ENCODE measurements at places on chromosomes 4 and X. TPM values are rescaled to one million over a fixed set of nuclear protein-coding genes. Genes with fewer than 3 reads are reported as not detected.

CTAG1A gene
- total RNA-seq = not detected

SPRY1 gene
- 79.4 TPM for total RNA-seq

GLOD5 gene
- not detected for total RNA-seq

ARHGAP24 gene
- 53.6 TPM for total RNA-seq

MAGED4B gene
- total RNA-seq = 8.5 TPM

HGFAC gene
- not detected for total RNA-seq

CLCN4 gene
- 2.7 TPM for total RNA-seq

PASD1 gene
- not detected for total RNA-seq

THOC2 gene
- 173 TPM for total RNA-seq

KCND1 gene
- total RNA-seq = not detected

TEX13B gene
- total RNA-seq = not detected

ZIC3 gene
- total RNA-seq = not detected

MAGEB2 gene
- total RNA-seq = not detected

LDOC1 gene
- 6.7 TPM for total RNA-seq

SGMS2 gene
- 79.3 TPM for total RNA-seq

SCML1 gene
- total RNA-seq = 28.1 TPM

DGKK gene
- not detected for total RNA-seq

MAGEA8 gene
- not detected for total RNA-seq

OPN1LW gene
- not detected for total RNA-seq

KLHL13 gene
- total RNA-seq = 4.7 TPM

GYG2 gene
- 6.1 TPM for total RNA-seq

ADH1A gene
- not detected for total RNA-seq

UGT2B7 gene
- total RNA-seq = not detected

LGI2 gene
- total RNA-seq = 4.4 TPM

IDS gene
- 32.1 TPM for total RNA-seq

NAP1L2 gene
- total RNA-seq = 1.5 TPM

SSX2B gene
- not detected for total RNA-seq

IL2 gene
- 1.5 TPM for total RNA-seq

MSX1 gene
- total RNA-seq = 0.55 TPM

ACSL1 gene
- total RNA-seq = 61.8 TPM

NLGN4X gene
- total RNA-seq = 3.6 TPM

MAGEB10 gene
- not detected for total RNA-seq

AIMP1 gene
- total RNA-seq = 13.9 TPM

CFAP47 gene
- total RNA-seq = 2.2 TPM

HS6ST2 gene
- 0.89 TPM for total RNA-seq

NDST3 gene
- not detected for total RNA-seq

ADGRG4 gene
- 0.29 TPM for total RNA-seq

NPFFR2 gene
- total RNA-seq = 0.55 TPM

HS3ST1 gene
- 4.2 TPM for total RNA-seq

SYN1 gene
- not detected for total RNA-seq

ATOH1 gene
- not detected for total RNA-seq

UTP3 gene
- 11.3 TPM for total RNA-seq

NOX1 gene
- not detected for total RNA-seq

FUNDC1 gene
- 15.9 TPM for total RNA-seq
